CD4-positive, alpha-beta T cell treated with Interleukin-17A for 4 hours (primary cell): ENCODE measurements at places on chromosomes 6 and 20.

GRCh38 chr20:15842872-15843271 lies 730.4 kb downstream of the KIF16B start:
- no peak for DNase-seq

DNA sequence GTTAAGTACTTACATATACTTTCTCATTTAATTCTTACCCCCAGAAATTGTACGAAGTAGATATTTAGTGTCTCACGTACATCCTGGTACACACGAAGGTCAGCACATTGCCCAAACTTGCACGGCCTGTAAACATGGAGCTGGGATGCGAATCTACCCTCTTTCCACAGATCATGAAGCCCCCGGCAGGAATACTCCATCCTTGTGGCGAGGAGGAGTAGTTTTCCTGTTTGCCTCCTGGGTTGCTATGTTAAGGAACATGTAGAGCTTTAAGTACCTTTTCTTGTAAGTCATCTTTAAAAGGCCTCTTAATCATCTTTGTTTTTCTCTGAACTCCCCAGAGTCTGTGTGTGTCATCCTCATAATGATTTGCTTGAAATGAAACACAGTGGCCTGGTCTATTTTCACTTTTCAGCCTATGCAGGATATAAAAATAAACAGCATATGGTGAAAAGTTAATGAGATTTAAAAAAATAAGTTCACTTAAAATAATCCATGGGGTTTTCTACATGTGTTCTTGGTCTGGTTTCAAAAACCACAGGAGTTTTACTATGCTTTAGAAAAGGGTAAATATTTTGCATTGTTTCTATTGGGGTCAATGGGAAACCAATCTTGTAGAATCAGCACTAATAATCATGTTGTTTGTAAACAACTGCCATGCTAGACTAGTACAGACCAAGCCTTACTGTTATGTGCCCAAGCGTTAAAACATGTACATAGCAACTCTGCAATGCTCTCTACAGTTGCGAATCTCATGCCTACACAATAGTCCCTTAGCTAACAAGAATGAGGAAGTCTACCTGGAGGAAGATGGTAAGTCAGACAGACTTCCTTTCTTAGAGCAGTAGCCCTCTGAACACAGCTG lies 9.3 kb upstream of the ARID1B start:
- DNase-seq: no peak

DNA sequence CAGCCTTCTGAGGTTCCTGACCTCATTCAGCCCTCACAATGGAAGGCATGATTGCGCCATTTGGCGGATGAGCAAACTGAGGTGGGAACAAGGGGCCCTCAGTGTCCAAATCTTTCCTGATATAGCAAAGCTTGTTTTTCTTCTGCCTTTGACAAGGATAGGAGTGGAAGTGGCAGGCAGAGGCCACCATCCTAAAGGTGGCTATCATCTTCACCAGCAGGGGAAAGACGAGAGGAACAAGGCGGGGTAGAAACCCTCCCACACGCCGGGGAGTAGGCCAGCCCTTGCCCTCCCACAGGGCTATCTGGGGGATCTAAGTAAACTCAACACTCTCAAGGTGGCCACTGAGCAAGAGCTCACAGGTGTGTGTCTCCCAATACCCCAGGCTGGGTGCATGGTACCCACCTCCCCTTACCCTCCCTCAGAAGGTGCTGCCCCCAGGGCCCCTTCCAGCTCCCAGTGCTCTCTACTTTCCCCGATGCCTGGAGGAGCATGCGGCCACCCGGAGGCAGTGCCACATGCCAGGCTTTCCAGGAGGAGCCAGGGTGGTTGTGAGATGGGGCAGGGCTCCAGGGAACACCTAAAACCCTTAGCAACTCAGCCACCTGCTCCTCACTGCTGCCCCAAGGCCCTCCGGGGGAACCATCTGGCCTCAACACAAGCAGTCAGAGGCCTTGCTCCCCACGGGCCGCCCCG lies 11.2 kb downstream of the SPDEF start:
- DNase-seq: no peak

DNA sequence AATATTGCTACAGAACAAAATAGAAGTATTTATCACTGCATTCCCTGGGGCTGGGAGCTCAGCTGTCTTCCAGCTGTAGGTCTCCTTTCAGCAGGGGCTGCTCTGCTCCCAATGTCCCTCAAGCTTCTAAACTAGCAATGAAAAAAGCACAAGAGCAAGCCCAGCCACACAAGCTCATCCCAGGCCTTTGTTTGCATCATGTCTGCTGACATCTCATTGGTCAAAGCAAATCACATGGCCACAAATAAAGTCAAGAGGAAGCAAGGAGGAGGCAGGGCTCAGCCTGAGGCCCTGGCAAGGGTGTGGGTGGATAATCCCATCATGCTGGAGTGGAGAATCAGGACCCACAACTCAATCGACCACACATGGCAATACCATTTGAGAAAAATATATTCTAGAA lies 2.2 kb upstream of the BFSP1 start:
- DNase-seq: no peak

DNA sequence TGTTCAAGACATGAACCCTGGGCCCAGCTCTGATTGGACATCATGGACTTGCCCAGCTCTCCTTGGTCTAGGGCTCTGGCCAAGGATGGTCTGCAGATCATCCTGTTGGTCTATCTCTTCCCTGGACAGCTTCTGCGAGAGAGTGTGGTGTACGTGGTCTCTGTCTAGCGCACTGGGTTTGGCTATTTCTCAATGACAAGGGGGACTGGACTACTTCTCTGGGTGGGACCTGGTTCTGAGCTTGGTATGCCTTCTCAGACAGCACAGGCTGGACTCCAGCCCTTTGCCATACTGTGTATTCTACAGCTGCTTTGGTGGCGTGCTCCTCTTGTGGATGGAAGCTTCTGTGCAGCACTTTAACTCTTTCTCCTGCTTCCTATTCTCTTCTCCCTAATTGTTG lies 8.5 kb upstream of the RAET1E start:
- no peak for DNase-seq

DNA sequence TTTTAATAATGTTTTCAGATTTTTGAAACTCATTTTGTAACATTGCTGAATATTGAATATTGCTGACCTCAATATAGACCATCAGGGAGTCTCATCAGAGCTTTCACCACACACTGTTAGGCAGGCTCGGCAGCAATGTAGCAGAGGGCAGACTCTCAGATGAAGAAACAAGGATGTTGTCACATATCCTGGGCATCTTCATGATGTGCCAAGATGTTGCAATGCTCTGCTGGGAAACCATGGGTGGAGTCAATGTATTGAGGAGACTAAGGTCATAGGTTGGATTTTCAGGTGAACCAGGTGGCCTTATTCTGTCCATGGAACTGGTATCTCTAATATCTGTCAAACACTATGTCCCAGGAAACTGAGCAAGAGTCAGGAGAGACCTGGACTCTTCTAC lies 27.3 kb downstream of the NR2E1 start:
- no peak for DNase-seq

DNA sequence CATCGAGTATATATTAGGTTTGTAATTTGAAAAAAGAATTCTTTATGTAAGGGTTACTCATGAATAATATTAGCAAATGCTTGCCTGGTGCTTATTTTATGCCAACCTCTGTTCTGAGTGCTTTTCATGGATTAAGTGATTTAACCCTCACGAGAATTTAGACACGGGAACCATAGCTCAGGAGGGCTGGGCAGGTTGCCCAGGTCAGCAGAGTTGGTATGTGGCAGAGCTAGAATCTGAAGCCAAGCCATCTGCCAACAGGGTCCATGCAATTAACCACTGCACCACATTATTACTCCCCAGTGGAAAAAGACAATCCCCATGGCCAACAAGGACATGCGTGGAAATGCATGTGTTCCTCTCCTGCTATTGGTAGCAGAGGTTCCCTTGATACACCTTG lies 345.6 kb downstream of the CDC5L start:
- DNase-seq: no peak

DNA sequence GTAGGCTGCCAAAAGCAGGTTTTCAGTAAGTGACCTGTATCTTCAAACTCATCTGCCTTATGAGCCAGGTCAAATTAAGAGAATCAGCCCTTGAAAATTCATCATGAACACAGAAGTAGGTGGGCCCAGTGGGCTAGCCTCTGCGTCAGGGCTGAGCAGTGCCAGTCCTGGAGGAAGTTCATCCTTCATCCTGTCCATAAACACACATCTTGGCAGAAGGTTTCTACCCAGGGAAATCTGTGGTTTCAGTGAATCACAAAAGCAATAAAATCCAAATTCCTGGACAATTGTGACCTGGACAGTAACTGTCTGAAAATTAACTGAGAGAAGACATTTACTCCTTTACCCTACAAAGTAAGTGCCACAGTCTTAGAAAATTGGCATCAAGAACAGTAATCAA lies 72.4 kb downstream of the ATG5 start:
- no peak for DNase-seq

DNA sequence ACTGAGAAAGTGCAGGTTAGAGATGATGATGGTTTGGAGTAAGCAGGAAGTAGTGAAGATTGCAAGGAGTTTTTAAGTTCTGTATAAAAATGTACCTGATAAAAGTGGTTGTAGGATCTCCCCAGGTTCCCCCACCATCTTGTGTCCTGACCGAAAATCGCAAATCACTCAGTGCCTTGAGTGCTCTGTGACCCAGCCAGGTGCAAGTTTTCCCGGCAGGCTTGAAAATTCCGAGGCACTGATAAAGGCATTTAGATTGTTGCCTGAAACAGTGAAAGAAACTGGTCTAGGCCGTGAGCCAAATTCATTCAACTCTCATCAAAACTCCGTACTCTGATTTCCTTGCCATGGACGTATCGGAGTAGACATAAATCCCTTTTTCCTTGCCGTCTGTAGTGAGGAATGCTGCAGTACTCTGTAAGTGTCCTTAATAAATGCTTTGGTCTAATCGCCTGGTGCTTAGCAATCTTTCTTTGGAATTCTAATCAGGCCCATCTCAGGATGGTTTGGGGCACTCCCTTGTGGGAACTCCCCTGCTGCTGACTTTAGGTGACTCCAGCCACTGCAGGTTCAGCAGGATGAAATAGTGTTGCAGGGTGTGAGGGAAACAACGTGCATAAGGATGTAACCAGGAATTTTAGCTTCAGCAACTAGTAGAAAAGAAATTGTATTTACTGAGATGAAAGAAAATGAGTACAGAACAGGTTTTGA lies 1199.8 kb upstream of the MAP3K7 start:
- no peak for DNase-seq

GRCh38 chr6:36297511-36297910 lies 27.7 kb downstream of the PNPLA1 start:
- DNase-seq: no peak

- DNase-seq: no peak
Observed at GRCh38 chr20:58173091-58173490, 55.4 kb downstream of the ANKRD60 start.

- DNase-seq: no peak
Observed at GRCh38 chr6:155939253-155939652, 483.6 kb upstream of the NOX3 start.

DNA sequence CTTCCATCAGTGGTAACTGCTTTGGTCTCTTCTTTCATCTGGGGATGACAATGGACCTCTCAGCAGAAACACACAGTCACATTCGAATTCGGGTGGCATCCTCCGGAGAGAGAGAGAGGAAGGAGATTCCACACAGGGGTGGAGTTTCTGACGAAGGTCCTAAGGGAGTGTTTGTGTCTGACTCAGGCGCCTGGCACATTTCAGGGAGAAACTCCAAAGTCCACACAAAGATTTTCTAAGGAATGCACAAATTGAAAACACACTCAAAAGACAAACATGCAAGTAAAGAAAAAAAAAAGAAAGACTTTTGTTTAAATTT lies 6.1 kb downstream of the EDN1 start:
- no peak for DNase-seq

GRCh38 chr6:4543596-4543995 lies 232.6 kb upstream of the CDYL start:
- DNase-seq: no peak

DNA sequence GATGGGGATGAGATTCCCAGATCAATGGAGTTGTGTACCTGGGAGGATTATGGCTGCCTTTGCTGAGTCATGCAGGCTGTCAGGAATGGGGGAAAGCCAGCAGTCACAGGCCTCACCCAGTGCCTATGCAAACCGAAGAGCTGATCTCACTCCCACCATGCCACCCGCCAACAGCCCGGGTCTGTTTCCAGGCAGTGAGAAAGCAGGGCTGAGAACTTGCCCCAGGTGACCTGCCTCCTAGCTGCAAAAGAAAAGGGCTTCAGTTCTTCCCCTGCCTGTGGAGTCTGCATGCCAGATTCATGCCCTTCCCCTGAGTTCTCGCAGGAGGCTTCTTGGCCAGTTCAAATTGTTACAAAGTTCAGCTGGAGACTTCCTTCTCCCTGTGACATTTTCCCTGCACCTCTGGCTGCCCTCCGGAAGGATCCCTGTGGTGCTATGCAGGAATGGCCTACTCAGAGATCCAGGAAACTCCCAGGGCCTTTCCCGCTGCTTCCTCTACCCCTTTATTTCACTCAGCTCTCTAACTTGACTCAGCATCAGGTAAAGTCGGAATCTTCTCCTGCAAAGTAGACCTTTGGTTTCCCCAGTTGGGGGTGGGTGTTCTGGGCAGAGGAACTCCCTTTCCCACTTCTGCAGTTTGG lies 71.5 kb upstream of the B3GAT2 start:
- no peak for DNase-seq

- no peak for DNase-seq
Observed at GRCh38 chr6:89462503-89462902, 29.6 kb downstream of the ANKRD6 start.

- DNase-seq: no peak
Observed at GRCh38 chr20:52529826-52530225, 338.2 kb upstream of the ZFP64 start.

GRCh38 chr6:68726992-68727391 lies 91.9 kb downstream of the ADGRB3 start:
- DNase-seq: no peak

- no peak for DNase-seq
Observed at GRCh38 chr20:22387452-22387851, 196.9 kb downstream of the FOXA2 start.

DNA sequence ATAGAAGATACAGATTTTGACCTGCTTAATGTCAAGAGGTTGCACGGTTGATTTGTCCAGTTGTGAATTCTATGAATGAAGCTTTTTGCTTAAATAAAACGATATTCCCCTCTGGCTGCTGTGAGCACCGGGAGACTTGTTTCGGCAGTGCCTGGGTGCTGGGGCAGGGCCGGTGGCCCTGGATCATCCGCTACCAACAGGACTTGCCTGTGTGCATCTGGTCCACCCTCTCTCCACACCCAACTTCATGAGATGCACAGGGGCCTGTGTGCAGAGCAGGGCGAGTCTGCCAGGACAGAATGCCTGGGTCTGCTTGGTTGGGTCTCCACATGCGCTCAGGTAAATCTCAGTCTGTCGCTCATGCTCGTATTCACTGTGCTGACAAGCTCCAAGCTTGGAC lies 65.5 kb downstream of the TSHZ2 start:
- DNase-seq: no peak
